ENCODE measurements at places on chromosomes 3 and 15.

DNA sequence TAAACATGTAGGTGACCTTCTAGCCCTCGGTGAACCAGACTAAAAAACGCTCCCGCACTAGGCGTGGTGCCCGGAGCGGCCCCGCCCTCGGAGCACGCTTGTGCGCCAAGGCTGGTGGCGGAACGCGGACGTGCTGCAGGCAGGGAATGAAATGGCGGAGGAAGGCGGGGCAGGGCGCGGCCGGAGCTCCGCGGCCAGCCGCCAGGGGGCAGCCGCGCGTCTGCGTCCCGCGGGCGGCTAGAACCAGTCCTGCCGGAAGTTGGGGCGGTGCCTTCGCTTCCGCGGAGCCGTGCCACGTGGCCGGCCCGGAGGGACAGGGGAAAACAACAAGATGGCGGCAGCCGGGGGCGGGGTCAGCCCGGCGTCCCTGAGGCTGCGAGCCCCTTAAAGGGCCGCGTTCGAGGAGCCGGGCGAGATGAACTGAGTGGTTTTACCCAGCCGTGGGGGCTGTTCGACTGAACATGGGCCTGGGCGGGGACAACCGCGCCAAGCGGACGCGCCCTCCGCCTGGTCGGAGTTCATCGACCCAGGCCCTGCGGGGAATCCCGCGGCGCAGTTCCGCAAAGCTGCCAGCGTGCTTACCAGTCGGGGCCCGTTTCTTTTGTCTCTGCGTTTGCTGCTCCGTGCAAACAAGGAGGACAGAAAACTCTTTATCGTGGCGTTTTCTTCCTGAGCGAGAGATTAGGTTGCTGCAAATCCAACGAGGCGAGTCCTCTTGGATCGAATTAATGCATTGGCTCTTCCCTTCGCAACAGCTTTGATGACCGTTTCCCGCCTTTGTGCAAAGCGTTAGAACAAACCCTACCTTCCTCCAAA is 90.9 kb upstream of the CHD2 start:
- peak; percentile 86 for DNase-seq

DNA sequence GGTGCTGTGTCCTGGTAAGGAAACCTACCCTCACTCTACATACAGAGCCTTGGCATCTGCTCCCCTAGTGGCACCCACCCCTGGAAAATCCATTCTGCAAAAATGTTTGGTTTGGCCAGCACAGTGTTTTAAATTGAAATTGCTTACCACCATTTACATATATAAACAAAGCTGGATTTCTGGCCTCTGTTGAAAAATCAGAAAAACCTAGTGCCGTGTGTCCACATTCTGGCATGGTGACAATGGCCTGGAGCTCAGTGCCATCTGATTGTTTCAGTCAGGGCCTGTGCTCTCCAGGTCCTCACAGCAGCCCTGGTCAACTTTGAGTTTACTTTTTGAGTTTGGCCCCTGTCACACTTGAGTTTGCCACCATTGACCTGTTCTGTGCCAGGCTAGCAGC is 2.9 kb upstream of the IL17RC start:
- DNase-seq, result no peak

DNA sequence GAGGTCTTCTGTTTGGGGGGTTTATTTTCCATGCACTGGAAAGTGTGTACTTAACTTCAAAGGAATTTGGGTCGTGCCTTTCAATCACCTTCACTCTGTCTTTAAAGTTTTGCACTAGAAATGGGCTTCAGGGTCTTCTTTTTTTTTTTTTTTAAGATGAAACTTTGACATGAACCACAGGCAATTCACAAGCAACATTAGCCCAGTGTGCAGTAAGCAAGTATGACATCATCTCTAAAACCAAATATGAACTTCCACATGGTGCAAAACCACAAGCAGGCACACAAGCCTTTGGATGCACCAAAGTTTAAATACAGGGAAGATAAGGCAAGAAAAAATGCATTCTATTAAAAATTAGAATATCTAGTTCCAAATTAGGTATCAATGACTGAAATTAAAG is 381.9 kb downstream of the ERC2 start:
- DNase-seq, result no peak

GRCh38 chr15:74369084-74369745 is 1.8 kb upstream of the CYP11A1 start:
- DNase-seq, result no peak

- no peak for DNase-seq
Observed at GRCh38 chr3:161401389-161401788, 30.1 kb upstream of the SPTSSB start.

DNA sequence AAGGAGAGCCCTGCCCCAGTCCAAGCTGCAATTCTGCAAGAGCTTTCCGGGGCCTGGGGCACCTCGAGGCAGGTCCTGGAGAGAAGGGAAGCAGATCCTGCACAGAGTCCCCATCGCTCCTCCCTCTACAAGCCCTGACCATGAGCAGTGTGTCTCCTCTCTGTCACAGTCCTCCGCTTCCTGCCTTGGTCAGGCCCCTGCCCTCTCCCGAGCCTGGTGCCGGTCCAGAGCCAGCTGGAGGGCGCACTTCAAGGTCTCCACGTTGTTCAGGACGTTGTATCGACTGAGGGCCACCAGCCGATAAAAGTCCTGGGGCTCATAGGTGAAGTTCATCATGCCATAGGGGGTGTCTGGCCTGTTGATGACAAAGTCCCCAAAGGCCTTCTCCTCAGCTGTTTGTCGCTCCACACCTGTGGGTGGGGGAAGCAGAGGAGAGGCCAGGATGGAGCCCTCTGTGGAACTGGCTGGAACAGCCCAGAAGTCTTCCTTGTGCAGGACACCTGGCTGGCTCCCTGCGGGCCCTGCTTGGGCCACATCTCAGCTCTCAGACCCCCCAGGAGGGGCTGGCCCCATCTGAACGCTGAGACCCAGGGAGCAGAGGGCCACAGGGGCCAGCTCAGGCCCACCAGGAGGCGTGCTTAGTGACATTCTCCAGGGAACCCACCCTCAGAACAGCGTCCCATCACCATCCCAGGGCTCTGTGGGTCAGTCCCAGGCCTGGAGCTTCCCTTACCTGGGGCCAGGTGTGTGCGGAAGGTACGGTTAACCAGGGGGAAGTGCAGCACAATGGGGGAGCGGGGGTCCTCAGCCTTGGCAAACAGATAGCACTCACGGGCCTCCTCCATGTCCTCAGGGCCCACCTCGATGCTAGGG is 14.4 kb downstream of the PLA2G4F start:
- DNase-seq, result no peak

DNA sequence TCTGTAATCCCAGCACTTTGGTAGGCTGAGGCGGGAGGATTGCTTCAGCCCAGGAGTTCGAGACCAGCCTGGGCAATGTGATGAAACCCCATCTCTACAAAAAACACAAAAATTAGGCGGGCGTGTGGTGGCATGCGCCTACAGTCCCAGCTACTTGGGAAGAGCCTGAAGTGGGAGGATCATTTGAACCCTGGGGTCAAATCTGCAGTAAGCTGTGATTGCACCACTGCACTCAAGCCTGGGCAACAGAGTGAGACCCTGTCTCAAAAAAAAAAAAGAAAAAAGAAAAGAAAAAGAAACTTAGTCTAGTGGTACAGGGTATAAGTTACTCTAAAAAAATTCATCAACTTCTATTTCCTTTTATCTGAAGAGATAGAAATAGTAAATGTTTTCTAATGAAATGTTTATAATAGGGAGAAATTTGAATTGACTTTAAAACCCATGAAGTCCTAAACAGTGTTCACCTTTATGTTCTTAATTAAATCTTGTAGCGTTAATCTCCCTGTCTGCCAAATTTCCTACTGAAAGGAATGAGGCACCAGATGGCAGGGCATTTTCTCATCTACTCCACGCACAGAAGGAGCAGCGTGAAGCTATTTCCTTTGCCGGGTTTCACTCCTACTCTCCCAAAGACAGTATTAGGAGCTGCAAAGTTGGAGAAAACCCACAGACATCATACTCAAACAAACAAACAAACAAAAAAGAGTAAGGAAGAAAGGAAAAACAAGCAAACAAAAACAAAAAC is 1.9 kb downstream of the PCLAF start:
- no peak for DNase-seq

DNA sequence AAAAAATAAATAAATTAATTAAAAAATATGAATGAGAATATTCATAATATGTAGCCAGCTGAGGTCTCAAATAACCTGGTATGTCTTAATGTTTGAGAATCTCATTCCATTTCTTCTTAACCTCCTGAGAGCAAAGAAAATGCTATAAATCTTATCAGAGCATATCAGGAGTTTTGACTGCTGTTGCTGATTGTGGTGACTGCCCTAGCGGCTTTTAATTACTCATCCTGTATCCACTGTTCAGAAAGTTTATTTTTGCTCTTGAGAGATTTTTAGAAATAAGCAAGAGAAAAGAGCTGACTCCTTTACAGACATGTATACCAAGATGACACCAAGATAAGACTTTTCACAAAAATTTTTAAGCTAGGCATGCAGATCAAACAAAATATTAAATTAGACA is 454.8 kb upstream of the CBLB start:
- no peak for DNase-seq

GRCh38 chr3:69250014-69250413 is 127.6 kb upstream of the LMOD3 start:
- no peak for DNase-seq
